H9 (cell line): ENCODE measurements at places on chromosomes 16 and 17.

- no peak for DNase-seq
Observed at GRCh38 chr17:49157784-49158183, 25.2 kb downstream of the B4GALNT2 start.

DNA sequence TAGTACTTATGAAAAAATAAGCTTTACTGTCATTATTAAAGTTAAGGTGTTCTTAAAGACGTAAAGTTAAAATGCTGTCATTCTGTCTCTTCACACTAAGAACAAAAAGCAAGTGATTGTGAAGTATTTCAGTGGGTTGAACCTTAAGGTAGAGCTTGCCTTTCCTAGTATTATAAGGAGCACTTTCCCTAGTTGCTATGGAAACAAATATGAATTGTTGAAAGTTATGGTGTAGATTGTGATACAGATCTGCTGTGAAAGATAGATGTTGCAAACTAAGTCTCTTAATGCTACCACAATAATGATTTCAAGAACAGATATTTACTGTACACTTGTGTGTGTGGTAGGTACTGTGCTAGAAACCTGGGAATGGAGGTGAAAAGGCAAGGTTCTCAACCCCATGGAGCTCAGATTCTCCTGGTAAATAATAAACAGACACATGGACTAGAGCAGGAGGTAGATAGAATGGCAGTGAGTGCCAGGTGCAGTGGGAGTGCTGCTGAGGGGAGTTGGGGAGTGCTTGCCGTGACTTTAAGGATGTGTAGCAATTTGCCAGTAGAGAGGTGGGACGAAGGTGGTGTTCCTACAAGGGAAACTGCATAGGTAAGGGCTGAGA is 34.7 kb downstream of the MRTFB start:
- DNase-seq: no peak

DNA sequence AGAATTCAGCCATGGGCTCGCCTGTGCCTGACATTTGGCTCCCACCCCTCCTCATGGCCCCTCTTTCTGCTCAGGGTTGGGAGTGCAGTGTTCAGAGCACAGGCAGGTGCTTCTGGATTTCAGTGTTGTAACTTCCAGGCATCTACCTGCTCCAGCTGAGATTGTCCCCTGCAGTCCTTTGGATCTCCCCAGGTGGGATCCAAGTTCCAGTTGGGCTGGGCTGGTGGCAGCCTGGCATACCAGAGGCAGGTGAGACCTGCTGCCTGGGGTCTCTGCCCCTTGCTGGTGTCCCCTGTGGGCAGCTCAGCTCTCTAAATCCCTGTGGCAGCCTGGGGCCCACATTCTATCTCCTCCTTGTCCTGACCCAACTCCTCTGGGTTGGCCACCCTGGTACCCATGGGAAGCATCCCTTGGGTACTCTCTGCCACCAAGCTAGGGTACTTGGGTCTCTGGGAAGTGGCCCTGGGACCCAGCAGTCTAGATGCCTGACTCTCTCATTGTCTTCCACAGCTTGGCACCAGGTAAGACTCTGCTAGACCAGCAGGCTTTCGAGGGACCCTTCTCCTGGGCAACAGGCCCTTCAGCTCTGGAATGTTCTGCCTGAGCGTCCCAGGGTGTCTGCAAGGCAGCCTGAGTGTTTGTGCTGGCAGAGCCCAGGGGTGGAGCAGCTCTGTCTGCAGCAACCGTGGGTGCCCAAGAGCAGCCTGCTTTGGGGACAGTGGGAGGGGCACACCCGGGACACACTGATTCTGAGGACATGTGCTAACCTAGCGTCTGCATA is 42.5 kb downstream of the DNAH17 start:
- DNase-seq: no peak

- no peak for DNase-seq
Observed at GRCh38 chr17:43782913-43783680, 2.9 kb downstream of the CFAP97D1 start.

DNA sequence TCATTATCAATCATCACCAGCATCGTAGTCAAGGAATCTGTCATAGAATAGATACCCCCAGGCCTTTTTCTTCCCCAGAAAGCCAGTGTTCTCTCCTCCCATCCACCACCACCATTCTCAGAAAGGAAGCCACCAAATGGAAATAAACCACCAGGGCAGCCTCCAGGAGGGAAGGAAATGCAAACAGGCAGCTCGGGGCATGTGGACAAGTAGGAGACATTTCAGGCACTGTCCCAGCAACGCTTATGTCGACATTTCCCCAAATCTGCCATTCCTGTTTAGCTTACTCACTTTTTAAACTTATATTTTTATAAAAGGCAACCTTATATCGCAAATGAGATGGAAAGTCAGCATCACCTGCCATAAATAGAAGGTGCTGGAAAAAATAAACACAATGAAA is 15.8 kb downstream of the EMP2 start:
- no peak for DNase-seq

DNA sequence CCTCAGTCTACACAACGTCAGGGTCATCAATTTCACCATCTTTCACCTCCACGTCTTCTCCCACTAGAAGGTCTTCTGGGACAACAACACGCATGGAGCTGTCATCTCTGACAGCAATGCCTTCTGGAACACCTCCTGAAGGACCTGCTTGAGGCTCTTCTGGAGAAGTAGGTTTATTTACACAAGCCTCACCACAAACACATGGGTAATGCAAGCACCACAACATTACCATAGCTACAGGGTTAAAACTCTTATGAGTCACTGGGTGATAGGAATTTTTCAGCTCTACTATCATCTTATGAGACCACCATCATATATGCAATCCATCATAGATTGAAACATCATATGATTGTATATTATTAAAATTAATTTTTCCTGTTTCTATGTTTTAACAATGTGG is 215.4 kb downstream of the CHD9NB start:
- no peak for DNase-seq

DNA sequence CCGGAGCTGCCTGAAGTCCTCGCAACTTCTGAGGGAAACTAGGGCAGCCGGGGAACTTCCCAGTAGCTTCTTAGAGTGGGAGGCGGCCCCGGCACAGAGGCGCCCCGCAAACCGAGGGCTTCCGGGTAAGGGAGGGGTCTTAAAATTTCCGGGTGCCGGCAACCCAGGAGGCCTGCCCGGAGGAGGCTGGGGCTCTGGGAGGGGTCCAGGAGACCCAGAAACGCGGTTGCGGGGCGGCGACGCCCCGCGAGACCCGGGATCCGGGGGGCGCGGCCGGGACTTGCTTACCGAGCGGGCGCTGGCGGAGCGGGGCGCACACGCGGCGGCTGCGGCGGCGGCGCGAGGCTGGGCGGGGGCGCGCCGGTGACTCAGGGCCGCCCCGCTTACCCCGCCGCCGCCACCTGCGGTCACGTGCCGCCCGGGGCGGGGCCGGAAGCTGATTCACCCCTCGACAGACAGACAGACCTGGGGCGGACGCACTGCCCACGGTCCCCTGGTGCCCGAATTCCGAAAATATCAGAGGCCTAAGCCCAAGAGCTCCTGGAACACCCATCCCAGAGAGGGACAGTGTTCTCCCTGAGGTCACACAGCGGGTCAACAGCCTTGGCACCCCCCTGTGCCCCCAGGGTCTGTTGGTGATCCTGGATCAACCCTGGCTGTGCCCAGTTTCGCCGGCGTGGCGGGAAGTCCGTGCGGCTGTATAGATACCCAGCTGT is at the start of gene FAM83G:
TSS of gene FAM83G (minus strand) at position 344 of the 716 bp plus-strand sequence. CDS start 723 bp downstream, outside the sequence.
- peak; percentile 86 for DNase-seq
